Activated CD4-positive, alpha-beta T cell treated with anti-CD3 and anti-CD28 coated beads, Interleukin-2, amount 50 U/mL, for 24 hours (primary cell): ENCODE measurements at places on chromosomes 13 and 19.

- no peak for DNase-seq
These were observed 126.6 kb upstream of the UFM1 start for GRCh38 chr13:38223089-38223488.

- no peak for DNase-seq
These were observed 35.2 kb downstream of the KCTD15 start for GRCh38 chr19:33831825-33832224.

GRCh38 chr19:17079710-17080439 lies 4.3 kb downstream of the MYO9B start:
- peak; percentile 53 for DNase-seq

DNA sequence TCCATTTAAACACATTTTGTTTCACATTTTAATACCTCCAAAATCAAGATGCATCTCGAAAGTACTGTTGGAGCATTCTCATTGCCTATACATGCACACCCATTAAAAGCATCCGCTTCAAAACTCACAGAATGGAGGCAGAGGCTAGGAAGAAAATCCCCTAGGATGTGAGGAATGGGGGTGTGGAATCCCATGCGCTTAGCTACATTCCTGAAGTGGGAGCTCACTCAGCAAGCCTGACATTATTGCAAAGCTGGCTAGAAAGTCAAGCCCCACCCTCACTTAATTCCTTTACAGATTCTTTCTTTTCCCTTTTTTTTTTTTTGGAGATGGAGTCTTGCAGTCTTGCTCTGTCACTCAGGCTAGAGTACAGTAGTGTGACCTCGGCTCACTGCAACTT lies 4.6 kb upstream of the FAM32A start:
- DNase-seq: no peak

GRCh38 chr19:45952686-45953505 lies 20.8 kb downstream of the NOVA2 start:
- DNase-seq: no peak

GRCh38 chr13:44048326-44048725 lies 168.6 kb downstream of the LACC1 start:
- no peak for DNase-seq
